HCEC 1CT (cell line): ENCODE measurements at places on chromosomes 5 and 9.

DNA sequence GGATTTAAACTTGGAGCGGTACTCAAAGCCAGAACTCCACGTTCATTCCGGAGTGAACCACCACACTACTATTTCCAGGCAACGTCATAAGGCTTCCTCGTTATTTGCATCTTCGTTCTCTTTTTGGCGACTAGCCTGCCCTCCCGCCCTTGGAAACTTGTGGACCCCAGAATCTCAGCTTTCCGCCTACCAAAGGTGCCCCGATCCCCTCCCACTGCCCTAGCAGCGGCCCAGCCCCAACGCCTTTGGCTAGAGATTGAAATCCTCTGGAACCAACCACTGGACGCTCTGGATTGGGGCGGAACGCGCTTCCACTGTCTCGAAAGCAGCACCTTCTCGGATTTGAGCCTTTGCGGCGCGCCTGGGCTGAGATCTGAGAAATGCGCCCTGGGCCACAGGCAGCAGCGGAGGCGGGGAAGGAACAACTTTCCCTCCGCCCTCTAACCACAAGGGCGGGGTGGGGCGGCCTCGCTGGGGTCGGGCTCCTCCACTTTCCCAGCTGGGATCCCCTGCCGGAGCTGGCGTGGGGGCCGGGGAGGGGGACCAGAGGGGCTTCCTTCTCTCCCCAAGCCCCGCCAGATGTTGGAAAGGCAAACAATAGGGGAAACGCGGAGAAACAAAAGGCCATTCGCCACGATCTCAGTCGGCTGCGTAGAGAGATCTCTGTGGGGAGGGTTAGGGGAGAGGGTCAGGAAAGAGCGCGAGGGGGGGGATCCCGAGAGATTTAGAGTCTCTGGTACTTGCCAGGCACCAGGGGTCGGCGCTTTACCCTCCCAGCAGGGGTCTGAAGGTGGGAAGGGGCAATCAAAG is 1.3 kb downstream of the MOB3B start:
- no peak for DNase-seq

GRCh38 chr5:53368966-53369605 is 111.3 kb upstream of the FST start:
- no peak for DNase-seq

- no peak for DNase-seq
These were observed 68.9 kb downstream of the FAT2 start for GRCh38 chr5:151522226-151522625.

- DNase-seq = no peak
These were observed 514.7 kb upstream of the GRIN3A start for GRCh38 chr9:102253099-102253498.

- no peak for DNase-seq
These were observed 46.6 kb downstream of the TMEM252 start for GRCh38 chr9:68493958-68494577.

DNA sequence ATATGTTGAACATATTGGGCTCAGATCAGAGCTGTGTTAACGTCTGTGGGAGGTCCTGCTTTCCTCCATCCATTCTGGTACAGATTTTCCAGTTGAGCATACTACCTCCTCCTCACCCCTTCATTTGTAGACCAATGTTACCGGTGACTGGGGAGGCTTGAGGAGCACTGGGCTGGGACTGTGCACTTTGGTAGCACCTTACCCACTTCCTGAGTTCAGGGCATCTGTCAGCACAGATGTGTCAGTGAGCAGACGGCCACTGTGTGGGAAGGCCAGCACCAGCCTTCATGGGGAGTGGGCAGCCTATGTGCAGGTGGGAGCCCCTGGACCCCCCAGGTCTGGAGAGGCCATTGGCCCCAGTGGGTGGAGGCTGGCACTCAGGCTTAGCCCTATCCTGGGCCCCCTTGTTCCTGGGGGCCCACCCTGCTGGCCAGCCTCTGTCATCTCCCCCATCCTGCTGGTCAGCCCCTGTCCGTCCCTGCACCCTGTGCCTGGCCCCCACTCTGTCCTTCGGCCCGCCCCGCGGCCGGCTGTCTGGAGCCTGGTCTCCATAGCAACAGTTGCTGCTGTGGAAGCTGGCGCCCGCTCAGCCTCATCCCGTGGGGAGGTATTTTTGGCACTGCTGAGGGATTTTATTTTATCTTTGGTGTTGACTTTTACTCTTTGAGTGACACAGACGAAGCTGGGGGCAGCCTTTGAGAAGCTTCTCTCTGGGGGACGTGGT is 21.3 kb downstream of the WNK2 start:
- DNase-seq = no peak

DNA sequence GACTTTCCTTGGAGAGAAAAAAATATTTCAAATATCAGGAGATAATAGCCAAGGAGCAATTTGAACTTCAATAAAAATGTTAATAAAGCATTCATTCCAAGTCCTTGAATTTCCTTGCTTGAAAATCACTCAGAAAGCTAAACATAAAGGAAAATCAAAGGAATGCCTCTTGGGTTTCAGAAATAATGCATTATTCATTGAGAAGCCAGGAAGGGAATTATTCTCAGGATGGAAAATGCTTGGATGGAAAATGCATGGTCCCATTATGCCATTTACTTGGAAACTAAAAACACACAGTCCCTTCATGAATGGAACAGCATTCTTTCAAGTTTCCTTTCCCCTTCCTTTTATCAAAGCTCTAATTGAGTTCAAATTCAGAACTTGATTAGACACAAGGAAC is 160.9 kb downstream of the LPAR1 start:
- DNase-seq = no peak

DNA sequence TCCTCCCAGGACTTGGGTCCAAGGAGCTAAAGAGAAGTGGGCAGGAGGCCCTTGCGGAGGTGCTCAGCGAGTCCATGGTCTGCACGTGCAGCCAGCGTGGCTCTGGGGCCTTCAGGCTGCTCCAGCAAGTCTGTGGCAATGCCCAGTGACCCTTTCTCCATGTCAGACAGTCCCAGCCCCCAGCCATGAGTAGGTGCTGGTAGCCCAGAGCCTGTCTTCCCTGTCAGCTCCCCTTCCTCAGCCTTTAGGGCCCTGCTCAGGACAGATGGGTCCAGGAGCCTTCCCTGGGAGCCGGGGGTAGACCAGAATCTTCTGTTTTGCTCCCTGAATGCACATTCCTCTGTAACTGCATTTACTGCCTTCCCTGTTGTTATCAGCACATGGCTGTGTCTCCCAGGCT is 147.2 kb upstream of the IRX2 start:
- no peak for DNase-seq

GRCh38 chr5:153774686-153775085 is 264.0 kb downstream of the FAM114A2 start:
- DNase-seq = no peak

- DNase-seq = no peak
These were observed 471.5 kb downstream of the HINT1 start for GRCh38 chr5:130693509-130693908.

DNA sequence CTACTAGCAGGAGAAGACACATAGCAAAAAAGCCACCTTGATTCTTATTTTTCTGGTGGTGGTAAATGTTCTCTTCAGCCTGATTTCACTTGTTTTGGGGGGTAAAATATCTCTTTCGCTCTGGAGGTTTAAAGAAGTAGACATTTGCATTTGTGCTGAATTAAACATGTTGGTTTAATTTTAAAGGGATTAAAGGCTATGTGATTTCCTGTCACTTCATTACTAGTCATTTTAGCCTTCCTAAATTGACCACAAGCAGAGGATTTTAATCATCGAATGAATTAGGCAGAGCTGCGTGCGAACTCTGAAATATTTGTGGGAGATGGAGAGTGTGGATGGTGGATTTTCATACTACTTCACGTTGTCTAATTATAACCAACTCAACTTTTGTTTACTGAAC is 4.8 kb downstream of the RASGRF2 start:
- DNase-seq = no peak

DNA sequence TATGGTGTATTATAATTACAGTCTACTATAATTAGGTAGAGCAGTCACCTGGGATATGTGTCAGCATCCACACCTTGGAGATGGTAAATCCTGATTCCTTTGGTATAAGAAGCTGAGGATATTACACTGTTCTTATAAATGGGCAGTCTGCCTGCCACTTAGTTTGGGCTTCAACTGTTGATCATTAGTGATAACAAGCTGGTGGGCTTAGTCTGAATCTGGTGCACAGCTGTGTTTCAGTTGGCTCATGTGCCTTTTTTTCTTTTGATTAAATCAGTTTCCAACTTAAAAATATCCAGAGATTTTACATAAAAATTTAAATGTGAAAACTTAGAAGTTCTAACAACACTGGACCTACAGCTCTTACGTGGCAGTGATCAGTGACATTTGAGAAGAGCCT is 21.2 kb downstream of the LVRN start:
- DNase-seq = no peak

GRCh38 chr5:88732181-88732633 is 150.8 kb downstream of the MEF2C start:
- DNase-seq = no peak

- no peak for DNase-seq
These were observed 171.9 kb downstream of the PAM start for GRCh38 chr5:102927007-102927406.

GRCh38 chr9:35854091-35854762 is 16.0 kb downstream of the OR13J1 start:
- DNase-seq = no peak

- DNase-seq = no peak
These were observed 18.1 kb downstream of the OLFML2A start for GRCh38 chr9:124794902-124795491.

- DNase-seq = peak; percentile 90
These were observed 399.8 kb upstream of the MEF2C start for GRCh38 chr5:89282554-89283510.

DNA sequence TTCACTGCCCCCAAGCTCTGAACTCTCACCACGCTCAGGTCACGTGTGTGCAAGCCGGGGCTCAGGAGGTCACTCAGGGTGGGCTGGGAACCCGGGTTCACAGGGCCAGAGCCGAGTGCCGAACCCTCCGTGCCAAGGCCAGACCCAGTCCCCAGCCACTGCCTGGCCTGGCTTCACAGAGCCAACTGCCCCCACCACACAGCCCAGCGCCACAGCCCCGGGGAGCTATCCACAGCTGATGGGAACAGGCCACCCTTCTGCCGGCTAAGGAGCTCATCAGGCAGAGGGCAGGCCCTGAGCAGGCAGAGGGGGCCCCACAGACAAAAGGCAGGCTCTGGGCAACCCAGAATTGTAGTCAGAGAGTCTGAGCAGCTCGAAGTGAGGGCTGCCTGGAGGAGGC is 117.0 kb downstream of the VAV2 start:
- DNase-seq = no peak

- DNase-seq = no peak
These were observed 34.5 kb downstream of the HRH2 start for GRCh38 chr5:175692235-175692995.

- DNase-seq = peak; percentile 42
These were observed 26.8 kb downstream of the GLRA1 start for GRCh38 chr5:151897896-151898295.

DNA sequence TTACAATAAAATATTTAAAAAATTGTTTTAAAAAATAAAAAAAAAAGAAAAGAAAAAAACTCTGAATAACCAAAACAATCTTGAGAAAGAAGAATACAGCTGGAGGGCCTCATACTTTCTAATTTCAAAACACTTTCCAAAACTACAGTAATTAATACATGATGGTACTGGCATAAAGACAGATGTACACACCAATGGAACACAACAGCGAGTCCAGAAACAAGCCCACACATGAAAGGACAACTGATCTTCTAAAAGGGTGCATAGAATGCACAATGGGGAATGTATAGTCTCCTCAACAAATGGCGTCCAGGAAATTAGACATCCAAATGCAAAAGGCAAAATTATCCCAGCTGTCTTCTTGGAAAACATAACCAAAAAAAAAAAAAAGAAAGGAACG is 99.6 kb downstream of the LURAP1L start:
- DNase-seq = no peak

DNA sequence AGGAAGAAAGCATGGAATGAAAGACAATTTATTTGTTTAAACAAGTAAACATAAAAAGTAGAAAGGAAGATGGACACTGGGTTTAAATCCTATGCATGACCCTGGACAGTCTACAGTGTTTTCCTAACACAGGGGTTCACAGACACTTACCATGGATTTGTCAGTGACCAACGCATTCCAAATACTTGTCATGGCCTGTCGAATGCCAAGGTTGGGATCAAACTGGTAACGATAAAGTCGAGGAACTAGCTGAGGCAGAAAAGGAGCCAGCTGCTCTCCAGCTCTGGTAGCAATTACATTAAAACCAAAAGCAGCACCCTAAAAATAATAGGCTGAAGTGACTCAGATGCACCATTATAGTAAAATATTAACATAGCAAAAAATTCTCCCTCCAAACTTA is 59.4 kb upstream of the OR2K2 start:
- no peak for DNase-seq

- no peak for DNase-seq
These were observed 116.3 kb downstream of the COL23A1 start for GRCh38 chr5:178473854-178474253.

GRCh38 chr5:76638479-76638878 is 15.3 kb upstream of the F2RL2 start:
- no peak for DNase-seq
